HL-60 (cell line): ENCODE measurements at places on chromosomes 3 and 15.
A peak's percentile ranks its signal among the peaks of the same experiment; 100 is the strongest.

DNA sequence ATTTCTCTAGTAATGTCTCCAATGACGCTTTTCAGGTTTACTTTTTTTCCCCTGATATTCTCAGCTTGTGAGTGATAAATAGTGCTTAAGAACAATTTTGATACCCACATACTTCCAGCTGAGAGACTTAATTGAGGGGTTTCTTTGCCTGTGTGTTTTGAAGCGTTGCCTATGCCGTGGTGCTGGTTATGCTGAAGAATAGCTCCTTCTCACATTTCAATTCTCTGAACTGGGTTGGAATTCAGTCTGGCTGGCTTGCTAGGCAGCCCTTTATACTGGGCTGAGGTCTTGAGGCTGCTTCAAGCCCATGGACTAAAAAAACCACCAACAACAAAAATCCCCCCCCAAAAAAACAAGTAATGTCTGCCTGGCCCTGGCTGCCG, 87.4 kb downstream of the CHST2 start:
- no peak for DNase-seq

DNA sequence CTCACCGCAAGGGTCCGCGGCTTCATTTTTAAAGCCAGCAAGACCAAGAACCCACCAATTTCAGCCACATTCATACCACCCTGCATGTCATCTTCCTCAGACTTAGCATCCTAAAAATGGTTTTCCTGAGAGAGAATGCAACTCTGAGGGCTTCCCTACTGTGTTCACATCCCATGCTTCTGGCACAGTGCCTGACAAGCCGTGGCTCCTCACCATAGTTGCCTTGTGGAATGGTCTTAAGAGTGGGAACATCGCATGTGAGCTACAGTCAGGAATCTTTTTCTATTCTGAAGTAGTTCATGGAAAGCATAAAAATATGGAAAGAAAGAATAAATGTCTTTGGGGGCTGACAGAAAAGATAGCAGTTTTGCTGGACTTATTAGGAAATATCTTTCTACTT, 120.3 kb downstream of the RAP2B start:
- no peak for DNase-seq

GRCh38 chr3:50572158-50572557, 2.8 kb downstream of the HEMK1 start:
- DNase-seq: peak; percentile 50

- no peak for DNase-seq
These were observed 101.9 kb upstream of the PLXND1 start for GRCh38 chr3:129708328-129708861.

DNA sequence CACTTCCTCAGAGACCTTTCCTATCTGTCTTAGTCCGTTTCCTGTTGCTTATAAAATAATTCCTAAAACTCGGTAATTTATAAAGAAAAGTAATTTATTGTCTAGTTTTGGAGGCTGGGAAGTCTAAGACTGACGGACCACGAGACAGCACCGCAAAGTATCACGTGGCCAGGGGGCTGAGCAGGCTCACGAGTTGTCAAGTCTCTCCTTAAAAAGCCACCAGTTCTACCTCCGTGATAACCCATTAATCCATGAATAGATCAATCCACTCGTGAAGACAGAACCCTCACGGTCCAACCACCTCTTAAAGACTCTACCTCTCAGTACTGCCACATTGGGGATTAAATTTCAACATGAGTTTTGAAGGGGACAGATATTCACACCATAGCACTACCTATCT, 821 bp downstream of the LINS1 start:
- DNase-seq: peak; percentile 42

DNA sequence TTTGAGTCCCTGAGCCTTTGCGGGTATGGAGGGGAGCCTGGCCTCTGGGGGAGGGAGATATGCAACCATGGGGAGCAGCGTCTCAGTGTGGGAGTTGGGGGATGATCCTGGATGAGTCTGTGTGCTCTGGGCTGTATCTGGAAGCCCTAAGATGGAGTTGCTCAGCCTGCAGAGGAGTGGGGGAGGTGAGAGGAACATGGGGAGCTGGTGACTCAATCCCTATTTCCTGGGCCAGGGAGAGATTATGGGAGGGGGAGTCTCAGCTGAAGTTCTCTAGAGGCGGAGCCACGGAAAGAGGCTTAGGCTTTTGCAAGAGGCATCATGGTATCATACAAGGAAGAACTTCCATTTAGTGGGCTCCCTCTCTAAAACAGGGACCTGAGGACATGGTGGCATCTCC, 59.5 kb upstream of the TMEM115 start:
- DNase-seq: peak; percentile 34

DNA sequence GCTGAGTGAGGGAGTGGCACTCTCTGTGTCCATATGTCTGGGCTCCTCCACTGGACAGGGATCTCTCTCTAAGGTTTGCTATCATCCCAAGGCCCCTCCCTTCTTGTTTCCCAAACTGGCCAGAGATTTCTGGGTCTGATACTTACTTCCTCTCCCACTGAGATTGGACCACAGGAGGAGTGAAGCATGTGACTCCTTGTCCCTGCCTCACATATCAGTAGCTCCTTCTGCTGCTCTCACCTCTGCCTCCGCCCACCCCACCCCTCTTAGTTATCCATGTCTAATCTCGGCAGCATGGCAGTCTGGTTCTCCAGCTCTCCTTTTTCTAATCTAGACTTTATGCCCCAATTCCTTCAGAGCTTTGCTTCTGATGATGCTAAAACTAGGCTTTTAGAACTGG, 223.1 kb downstream of the RPLP1 start:
- DNase-seq: no peak

DNA sequence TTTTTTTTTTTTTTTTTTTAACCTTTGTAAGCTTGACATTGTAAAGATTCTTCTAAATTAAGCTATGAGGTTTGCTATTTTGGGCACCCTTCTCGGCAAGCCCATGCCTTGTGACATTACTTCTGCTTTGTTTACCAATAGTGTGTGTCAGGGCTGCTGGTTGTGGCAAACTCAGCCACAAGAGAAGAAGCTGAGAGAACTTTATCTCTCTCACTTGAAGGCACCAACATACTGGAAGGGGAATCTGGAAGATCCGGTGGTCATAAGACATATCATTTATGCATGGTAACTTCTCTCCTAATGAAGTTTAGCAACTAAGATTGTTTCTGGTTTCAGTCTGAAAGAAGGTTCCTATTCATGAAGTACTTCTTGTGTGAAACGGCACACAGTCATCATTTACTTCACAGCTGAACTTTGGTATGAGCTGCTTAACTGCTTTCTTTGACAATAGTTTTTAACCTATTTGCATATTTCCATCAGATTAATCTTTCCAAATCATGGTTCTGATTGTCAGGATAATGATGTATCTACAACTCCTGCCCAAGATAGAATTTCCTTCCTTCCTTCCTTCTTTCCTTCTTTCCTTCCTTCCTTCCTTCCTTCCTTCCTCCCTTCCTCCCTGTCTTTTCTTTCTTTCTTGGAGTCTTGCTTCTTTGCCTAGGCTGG, 189.3 kb downstream of the NFKBIZ start:
- DNase-seq: no peak

- DNase-seq: no peak
These were observed 90.2 kb upstream of the KCNMB2 start for GRCh38 chr3:178446059-178446458.

GRCh38 chr15:100932676-100933348, 13.7 kb downstream of the LRRK1 start:
- no peak for DNase-seq

DNA sequence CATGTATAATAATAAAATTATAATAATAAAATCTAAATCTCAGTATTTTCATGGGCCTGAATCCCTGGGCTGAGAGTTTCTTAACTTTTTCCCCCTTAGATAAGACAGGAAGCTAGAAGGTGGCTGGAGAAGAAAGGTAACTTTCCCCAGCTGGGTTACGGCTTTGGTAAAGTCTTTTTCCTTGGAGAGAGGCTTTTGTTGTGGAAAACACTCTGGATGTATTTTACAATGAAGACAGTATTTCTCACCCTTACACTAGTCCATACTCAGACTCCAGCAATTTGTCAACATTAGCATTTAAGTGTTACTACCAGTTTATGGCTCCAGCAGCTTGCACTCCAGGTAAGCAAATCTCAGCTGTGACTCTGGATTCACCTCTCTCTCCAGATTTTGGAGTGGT, 34.9 kb downstream of the APH1B start:
- DNase-seq: no peak

GRCh38 chr3:61925721-61926120, 364.4 kb downstream of the PTPRG start:
- DNase-seq: no peak

DNA sequence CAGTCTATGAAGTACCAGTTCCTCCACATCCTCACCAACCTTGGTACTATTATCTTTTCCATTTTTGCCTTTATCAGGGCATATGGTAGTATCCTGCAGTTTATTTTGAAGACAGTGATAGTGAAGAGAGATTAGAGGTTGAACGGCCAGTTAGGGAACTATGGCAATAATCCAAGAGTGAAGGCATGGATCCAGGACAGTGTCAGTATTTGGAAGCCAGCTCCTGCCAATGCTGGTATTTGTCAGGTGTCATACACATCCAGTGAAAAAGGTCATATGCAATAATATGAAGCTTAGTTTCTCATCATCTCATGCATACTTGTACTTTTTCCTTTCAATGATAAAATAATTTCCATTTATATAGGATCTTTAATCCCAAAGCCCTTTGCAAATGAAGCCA, 56.8 kb upstream of the KCNMB2 start:
- no peak for DNase-seq

- DNase-seq: no peak
These were observed 45.4 kb upstream of the TMC3 start for GRCh38 chr15:81419332-81419943.

GRCh38 chr3:126056088-126056487, 27.8 kb downstream of the SLC41A3 start:
- no peak for DNase-seq

GRCh38 chr3:51942603-51943450, 664 bp downstream of the PARP3 start:
- DNase-seq: no peak

DNA sequence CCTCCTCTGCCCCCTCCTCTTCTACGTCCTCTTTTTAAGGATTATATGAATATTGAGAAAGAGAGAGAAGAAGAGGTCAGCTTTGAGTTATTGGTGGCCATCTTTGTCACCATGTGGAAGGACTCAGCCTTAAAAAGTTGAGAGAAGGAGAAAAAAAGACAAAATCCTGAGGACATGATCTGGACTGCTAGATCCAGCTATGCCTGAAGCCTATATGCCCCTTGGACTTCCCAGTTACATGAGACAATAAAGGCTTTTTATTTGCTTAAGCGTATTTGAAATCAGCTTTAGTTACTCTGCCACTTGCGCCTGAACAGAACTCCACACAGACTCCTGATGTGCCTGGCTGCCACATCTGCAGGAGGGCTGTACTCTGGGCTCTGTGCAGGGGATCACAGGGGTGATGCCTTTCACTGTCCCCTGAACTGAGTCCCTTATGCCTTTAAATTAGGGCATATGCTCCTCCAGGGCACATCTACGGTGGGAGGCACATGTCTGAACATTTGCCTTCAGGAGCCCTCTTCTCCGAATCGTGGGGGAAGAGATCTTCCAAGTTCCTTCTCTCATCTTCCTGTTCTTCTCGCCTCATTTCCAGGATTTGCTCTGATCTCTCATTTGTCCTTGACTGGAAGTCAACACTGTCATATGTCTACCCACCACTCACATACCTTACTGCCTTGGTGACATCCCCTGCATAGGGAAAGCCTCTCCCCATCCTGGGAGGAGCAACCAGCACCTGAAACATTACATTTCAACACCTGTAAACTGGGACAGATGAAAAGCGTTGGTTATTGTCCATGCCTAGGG, 14.0 kb upstream of the PLA2G4E start:
- no peak for DNase-seq

- DNase-seq: no peak
These were observed 1.1 kb upstream of the WDR5B start for GRCh38 chr3:122416966-122417365.

- DNase-seq: peak; percentile 18
These were observed at the start of gene PCOLCE2 for GRCh38 chr3:142888481-142889211. Gene PCOLCE2, minus strand, starts transcription at chr3:142889083. Its CDS starts 187 bp downstream, at chr3:142888896.

DNA sequence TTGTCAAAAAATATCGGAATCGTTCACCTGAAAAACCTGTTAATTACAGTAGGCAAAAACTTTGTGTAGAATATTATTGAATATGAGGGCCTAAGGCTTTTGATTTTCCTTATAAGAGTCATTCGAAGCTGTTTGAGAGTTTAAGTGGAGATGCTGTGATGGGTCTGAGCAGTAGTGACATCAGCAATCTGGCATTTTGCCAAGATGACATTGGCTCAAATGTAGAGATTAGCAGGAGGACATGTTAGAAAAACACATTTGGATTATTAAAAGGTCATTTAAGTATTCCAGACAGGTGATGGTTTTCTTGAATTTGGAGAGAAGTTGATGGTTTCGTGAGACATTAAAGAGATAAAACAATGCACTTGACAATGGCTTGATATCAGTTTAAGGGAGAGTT, 12.9 kb downstream of the OR5AC2 start:
- DNase-seq: no peak

DNA sequence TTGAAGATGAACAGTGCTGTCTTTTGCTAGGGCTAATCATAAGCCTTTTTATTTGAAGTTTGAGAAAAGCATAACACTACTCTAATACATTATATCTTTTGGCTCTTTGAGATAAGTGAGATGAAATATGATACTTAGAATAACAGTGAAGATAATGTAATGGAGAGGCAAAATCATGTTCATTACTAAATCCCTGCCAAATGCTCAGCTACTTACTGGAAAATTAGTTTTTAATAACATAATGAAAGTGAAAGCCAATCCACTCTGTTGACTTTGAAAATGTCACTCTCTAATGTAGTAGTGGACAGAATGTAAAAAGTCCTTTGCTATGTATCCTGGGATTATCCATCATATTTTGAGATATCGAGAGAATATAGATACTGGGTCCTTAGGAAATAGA, 35.9 kb upstream of the MYH15 start:
- DNase-seq: no peak

DNA sequence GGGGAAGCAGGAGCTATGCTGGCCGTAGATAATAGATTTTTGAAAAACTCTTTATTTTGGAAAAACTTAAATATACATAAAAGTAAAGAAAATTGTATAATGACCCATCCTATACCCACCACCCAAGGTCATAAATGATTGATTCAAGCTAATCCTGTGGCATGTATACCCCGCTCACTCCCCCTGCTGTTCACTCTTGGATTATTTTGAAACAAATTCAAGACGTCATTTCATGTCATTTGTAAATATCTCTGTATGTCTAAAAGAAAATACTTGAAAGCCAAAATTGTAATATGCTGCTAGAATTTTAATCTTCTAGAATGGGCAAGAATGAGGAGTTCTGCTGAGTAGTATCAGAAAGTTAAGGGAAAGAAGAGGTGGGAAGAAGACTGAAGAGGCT, 241.7 kb downstream of the FEZF2 start:
- no peak for DNase-seq

DNA sequence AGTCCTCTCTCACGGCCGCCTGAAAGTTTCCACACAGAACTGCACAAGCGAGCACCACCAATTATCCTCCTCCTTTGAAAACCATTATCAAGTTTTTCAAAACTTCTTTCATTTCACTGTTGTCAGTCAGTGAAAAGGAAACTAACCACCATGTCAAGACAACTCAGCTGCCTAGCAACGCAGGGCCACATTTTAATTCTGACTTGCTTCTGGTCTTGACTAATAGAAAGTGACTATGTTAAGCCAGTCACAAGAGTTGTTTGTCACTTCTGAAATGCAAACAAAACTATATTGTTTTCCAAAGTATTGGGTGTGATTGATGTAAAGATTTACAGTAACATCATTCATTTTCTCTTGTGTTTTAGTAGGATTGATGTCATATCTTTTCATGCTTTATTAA, 612.8 kb upstream of the AGTR1 start:
- no peak for DNase-seq
